ENCODE measurements at places on chromosomes 12 and 14.
A peak's percentile ranks its signal among the peaks of the same experiment; 100 is the strongest.

DNA sequence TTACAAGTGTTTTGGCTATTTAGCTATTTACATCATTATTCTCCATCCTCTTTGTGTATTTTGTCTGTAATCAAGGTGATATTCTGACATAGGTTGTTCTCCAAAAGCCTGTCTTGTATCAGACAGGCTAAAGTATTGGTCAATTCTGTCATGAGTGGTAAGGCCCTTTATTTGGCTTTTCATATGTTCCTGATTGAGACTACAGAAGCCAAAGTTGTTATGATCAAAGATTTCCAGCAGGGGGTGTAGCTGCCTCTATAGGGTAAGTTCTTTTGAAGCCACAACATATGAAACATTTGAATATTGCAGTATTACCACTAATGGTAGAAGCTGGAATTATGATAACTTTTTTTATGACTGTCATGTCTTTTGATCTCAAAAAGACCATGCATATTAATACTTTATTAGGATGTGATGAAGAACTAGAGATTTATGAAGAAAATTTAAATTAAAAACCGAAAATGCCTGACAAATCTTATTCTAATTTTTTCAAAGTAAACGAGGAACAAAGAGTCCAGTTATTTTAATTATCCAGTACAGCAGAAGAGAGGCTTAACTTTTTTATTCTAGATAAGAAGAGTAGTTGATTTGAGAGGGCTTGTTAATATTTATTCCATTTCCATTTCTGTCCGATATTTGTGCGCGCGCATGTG lies 3.4 kb upstream of the ARHGAP5 start:
- DNase-seq = peak; percentile 59

DNA sequence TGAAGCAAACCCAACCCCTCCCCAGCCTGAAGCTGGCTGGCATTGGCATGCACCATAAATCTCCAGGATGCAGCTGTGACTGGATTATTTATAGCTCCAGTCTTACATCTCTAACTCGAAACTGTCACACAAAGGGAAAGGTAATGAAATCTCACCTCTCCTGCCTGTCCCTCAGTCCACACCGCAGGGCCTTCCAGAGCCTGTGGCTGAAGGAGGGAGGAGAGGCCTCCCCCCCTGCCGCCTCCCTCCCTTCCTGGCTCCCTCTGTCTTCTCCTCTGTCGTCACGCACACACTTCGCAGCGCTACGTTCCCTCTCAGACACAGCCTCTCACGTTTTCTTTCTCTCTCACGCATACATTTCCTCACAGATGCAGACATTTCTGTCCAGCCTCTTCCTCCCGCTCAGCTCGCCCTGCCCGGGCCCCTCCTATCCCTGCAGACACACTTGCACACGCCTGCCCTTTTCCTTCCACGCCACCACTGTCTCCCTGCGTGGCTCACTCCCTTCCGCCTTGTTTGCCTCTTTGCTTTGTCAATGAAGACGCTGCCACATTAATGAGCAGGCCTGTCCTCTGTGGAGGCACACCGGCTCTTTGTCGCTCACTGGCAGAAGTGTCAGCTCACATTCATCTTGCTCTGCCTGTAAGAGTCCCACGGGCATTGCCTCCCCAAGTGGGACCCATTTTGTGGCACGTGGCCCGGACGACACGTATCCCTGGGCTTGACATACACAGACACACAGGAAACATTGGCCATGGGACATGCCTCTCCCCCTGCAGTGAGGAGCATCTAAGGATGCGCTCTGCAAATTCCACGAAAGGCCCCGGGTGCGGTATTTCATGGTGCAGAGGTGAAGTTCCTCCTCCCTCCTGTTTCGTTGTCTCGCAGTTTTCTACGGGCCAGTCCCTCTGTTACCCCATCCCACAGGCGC lies 27.9 kb downstream of the IRF2BPL start:
- no peak for DNase-seq

DNA sequence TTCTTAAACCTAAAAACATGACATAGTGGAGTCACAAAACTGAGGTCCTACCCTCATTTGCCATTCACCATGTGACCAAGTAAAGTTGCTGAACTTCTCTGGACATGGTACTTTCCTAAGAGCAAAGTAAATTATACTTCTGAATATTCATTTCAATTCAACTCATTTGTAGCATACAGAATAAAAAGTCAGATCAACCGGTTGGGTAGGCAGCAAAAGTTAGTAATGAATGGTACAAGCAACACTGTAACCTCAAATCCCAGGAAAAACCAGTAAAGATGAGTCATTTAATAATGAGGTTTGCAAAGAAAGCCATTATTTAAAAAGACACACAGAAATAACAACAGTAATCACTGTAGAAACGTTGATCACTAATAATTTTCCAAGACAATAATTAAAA lies 8.7 kb downstream of the POLE2 start:
- DNase-seq = no peak

DNA sequence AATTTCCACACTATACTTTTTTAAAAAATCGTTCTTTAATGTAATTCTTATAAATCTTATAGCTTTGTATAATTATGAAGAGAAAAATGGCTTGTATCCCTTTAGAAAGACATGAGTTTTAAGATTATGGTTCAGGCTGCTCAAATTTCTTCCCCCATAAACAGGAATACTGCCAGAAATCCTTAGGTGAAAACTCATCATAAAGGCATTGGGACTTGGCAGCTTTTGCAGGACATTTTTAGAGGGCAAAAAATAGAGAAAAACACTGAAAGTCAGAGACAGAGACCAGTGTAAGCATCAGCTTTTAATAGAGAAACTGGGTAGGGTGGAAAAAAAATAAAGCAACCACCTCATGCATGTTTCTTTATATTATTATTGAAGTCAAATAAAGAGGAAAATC lies 29.1 kb downstream of the LRRK2 start:
- DNase-seq = no peak

DNA sequence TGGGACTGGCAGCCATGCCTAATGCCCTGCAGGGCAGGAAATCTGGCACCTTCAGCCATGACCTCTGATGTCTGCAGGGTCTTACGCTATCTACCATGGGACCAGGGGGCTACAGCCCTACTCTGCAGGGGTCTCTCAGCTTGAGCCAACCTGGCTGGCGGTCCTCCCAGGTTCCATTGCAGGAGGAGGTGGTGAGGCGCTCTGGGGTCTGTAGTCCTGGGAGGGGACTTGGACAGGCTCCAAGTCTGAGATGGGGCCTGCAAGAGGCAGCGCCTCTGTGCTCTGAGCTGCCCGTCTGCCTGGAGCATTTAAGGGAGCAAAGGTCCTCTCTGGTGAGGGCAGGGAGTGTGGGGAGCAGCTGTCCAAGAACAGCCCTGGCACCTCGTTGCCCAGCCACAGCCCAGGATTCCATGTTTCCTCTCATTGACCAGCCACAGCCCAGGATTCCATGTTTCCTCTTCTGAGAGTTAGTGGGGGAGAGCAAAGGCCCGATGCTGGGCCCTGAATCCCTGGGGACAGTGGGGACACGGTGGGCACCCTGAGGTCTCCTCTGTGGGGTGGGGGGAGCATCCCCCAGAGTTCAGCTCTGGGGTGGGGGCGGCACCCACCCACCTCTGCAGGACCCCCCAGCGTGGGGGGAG lies 655 bp downstream of the PLD4 start:
- no peak for DNase-seq

DNA sequence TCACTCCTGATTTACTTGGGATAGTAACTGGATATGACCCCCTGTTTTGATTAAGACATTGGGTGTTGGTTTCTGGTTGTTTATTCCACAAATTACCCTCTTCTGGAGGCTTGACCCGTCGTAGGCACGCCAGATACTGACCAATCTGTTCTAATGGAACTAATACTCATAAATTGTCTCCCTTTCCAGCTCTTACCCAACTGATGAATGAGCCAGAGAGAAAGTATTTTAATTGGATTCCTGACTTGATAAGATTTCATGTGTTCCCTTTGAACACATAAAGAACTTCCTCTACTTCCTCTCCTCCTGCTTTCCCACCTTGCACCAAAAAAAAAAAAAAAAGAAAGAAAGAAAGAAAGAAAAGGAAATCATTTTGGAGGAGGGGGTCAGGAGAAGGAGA lies 340.9 kb downstream of the PCNX1 start:
- no peak for DNase-seq

DNA sequence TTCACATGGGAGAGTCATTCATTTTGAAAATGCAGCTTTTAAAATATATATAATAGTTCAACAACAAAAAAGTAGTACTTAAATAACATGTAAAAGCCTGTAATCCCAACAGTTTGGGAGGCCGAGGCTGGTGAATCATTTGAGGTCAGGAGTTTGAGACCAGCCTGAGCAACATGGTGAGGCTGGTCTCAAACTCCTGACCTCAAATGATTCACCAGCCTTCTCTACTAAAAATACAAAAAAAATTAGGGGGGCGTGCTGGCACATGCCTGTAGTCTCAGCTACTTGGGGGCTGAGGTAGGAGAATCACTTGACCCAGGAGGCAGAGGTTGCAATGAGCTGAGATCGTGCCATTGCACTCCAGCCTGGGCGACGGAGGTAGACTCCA lies 256.3 kb upstream of the RGS6 start:
- DNase-seq = no peak

- no peak for DNase-seq
Measured at GRCh38 chr12:107564946-107565345, 120.7 kb upstream of the PWP1 start.

DNA sequence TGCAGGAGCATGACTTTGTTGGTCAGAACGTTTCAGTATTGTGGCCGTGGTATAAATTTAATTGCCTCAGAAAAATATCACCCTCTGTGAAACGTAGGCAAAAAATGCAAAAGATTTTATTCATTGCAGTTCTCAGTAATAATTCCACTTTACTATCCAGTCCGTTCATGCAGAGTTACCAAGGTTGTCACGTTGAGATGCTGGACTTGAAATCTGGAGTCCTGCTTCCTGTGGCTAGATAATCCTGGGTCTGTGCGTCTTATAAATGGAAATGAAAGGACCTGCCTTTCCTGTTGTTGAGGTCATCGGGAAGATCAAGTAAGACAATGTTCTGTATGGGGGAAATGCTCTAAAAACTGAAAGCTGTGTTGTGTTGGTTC lies 1.3 kb upstream of the AVPR1A start:
- no peak for DNase-seq

DNA sequence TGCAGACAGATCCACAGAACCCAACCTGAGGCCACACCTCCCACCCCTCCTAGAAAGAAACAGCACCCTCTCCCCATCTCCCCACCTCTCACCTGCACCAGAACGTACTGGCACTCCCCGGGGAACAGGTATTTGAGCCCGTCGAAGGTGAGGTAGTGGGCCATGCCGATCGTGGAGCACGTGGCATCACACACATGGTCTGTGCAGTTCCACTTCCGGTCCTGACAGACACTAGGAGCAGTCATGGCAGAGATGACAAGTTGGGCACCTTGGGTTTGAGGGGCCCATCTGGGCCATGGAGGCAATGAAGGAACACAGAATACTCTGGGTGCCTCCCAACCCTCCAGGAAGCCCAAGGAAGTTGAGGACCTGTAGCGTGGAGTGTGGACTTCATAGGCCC lies 89.5 kb upstream of the ANO2 start:
- DNase-seq = no peak

DNA sequence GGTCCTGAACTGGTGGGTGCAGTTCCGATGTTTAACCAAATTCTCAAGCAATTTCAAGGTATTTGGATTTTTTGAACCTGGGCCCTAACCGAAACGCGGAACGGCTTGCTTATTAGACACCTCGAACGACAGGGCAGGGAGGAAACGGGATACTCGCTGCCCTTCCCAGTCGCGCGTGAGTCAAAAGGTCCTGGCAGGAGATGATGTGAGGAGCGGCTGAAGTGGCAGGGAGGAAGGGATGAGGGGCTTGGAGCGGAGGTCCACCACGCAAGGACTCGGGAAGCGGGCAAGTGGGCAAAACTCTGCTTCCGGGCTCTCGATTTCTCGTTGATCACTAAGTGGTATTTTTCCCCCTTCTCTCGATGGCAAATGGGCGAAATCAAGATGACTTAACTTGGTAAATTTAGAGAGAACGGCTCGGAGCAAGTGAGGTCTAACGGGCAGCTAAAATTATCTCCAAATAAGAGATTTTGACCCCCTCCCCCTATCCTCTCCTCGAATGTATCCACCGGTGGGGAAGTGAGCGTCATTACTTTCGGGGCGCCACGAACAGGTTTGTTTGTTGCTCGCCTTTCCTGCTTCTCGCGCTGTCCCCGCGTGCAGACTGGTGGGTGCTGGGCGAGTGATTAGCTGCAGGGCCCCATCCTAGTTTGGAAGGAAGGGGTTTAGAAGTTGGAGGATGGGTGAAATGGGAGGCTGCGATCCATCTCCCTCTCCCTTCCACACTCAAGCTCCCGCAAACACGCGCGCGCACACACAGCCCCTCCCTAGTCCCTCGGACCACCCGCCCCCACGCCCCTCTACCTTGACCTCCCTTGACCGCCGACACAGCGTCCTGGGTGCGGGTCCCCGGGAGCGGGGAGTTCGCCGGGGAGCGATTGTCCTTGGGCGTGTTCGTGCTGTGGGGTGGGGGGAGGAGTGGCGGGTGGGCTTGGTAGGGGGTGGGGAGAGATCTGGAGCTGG lies 986 bp upstream of the NTF3 start:
- DNase-seq = no peak

- DNase-seq = no peak
Measured at GRCh38 chr14:81341370-81341769, 58.8 kb downstream of the STON2 start.

DNA sequence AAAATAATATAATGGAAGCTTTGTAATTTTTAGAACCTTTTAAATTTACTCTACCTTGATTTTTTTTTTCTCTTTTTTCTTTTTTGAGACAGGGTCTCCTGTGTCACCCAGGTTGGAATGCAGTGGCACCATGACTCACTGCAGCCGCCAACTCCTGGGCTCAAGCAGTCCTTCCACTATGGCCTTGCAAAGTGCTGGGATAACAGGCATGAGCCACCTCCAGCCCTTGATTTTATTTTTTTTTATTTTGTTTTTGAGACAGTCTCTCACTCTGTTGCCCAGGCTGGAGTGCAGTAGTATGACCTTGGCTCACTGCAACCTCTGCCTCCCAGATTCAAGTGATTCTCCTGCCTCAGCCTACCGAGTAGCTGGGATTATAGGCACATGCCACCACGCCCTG lies 65.3 kb upstream of the TRAF3 start:
- DNase-seq = no peak

Measured in epithelial cell of proximal tubule (primary cell).